ENCODE measurements at places on chromosomes 4 and X. TPM values are rescaled to one million over a fixed set of nuclear protein-coding genes. Genes with fewer than 3 reads are reported as not detected.

- DNase-seq: peak; percentile 10
These were observed 83.2 kb downstream of the FUNDC1 start for GRCh38 chrX:44459501-44459900.

- DNase-seq: no peak
These were observed 41.2 kb downstream of the APLN start for GRCh38 chrX:129613596-129613995.

COPS4 gene
- total RNA-seq: 106 TPM

STARD8 gene
- total RNA-seq: 1.5 TPM

All from fibroblast of lung (primary cell).